ENCODE measurements at places on chromosomes 5 and 9.

GRCh38 chr5:79875230-79875629 lies 115.8 kb downstream of the MTX3 start:
- DNase-seq = no peak

DNA sequence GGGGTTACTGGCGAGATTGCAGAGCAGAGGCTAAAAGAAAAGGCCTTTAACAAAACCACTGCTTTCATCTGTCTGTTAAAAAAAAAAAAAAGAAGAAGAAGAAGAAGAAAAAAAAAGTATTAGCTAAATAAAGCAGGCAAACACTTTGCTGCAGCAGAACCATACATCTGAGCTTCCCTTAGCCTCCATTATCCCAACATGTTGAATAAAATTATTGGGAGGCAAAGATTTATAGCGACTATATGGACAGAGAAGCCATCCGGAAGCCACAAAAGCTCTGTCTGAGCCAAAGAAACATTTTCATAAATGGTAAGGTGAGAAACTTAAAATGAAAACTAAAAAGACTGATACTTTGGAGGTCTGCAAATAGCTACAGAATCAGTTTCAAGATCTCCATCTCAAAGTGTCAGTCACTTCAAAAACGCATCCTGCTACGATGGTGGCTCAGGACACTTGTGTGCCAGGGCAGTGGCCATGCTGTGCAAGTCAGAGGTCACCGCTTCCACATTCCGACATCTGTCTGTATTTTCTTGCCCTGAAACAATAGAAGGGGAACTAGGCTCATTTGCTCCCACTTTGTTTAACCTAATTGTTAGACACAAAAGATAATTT lies 9.6 kb downstream of the EFNA5 start:
- no peak for DNase-seq

DNA sequence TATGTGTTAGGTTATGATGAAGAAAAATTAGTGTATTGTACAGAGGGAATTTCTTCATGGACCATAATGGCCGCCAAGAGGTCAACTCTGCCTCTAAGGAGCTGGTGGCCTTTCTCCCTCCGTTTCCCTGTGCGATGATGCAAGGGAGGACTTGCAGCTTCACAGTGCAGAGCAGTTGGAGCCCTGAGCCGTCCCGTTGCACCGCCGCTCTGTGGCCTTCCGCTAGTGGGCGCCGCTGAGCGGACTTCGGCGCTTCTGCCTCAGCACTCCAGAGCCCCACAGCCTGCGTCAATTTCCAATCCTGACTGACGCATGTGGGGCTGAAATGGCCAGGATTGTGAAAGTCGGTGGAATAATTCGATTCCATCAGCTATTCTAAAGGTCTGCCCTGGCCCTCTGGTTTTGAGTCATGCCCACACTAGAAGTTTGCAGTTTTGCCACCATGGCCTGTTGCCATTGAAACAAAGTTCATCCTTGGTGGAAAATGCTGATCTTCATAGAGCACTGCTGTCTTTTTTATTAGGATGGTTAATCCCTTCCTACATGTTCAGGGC lies 22.7 kb upstream of the LECT2 start:
- peak; percentile 71 for DNase-seq

- DNase-seq = no peak
Measured at GRCh38 chr5:38562444-38563210, 6.2 kb upstream of the LIFR start.

- no peak for DNase-seq
Measured at GRCh38 chr5:73338256-73339050, 110.1 kb downstream of the FOXD1 start.

GRCh38 chr5:78472469-78473106 lies 112.2 kb downstream of the SCAMP1 start:
- no peak for DNase-seq

DNA sequence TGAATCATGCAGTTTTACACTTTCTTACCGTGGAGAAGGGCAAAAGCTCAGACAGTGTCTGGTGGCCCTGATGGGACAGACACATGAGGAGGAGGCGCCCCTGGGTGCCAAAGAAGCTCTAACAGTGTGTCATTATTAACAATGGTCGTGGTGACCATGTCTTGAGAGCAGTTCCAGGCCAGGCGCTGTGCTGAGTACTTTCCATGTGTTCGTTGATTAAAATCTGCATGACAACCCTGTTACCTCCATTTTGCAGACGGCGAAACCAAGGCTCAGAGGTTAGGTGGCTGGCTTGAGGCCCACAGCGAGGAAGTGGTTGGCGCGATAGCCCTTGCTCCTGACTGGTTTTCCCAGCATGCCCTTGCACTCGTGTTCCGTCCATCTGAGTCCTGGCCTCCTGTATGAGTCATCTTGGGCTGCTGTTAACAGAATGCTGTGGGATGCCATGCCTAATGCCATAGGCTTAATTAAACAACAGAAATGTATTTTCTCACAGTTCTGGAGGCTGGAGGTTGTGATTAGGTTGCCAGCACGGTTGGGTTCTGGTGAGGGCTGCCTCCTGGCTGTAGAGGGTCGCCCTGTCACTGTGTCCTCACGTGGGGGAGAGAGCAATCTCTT lies 92.0 kb downstream of the AMBP start:
- peak; percentile 11 for DNase-seq

GRCh38 chr5:151492729-151493128 lies 45.3 kb downstream of the SLC36A1 start:
- DNase-seq = peak; percentile 51

DNA sequence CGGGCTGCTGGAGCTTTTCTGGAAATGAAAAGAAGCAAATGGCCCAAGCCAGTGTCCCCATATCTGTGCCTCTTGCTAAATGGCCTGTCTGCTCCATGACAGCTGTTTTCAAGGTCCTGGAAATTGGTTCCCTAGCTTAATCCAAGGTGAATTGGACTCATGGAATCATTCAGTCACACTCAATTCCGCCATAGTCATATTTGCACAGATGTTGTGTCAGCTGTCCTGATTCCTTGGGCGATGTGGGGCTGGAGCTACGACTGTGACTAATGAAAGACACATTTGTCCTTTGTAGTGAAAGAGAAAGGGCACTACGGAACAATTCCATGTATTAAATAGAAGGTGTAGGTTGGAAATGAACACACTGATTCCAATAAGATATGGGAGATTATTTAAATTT lies 102.9 kb upstream of the MEGF10 start:
- no peak for DNase-seq

DNA sequence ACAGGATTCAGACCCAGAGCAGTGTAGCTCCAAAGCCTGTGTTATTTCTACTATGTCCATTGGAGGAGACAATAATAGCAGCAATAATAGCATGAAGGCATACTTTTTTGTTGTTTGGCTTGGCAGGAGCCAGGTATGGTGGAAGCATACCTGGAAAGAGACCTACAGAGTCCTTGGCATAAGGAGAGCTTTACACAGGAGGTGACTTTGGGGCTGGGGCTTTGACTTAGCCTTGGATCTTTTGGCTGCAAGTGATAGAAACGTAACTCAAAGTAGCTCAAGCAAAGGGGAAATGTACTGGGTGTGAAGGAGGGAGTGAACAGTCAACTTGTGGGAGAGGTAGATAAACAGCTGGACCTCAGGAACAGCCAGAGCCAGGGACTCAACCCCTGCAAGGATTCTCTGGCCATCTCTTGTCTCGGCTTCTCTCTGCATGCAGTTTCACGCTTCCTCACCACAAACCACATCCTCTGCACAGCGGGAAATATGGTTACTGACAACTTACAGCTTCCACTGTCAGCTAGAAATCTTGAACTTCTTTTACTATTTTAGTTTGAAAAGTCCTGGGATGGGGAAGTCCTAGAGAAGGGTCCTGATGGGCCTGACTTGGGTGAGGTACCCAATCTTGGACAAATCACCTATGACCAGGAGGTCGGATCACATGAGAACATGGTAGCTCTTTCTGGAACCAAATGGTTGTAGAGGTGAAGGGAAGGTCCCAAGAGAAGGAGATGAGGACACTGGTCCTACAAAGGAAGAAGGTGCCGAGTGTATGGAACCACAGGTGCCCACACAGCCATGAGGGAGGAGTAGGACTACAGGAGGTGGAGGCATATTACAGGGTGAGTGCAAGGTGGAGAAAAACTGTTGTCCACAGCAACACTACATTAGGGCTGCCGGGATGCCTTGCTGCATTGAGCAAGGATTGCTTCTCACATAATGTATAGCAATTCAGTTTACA lies 47.0 kb upstream of the TGFBR1 start:
- peak; percentile 73 for DNase-seq

DNA sequence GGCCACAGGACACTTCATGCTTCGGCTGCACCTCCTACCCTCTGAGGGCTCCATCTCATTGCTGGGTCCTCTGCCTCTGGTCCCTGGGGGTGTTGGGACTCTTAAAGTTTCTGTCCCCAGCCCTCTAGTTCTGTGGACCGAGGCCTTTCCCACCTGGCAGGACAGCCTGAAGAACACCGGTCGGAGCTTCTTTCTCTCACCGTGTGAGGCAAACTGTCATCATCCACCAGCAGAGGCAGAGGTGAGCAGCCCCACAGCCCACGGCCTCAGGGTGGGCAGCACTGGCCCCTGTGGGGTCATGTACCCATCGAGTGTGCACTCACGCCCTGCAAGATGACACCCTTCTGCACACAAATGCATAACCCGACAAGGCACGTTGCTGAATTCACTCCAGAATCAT lies 49.9 kb downstream of the IRX2 start:
- DNase-seq = no peak

- no peak for DNase-seq
Measured at GRCh38 chr5:76952795-76953536, at the start of gene CRHBP. Gene CRHBP (plus strand): TSS chr5:76953045. CDS start chr5:76953135, 90 bp downstream.

GRCh38 chr5:140043508-140043872 lies 391 bp upstream of the NRG2 start:
- no peak for DNase-seq

- no peak for DNase-seq
Measured at GRCh38 chr5:158470764-158471534, 612.0 kb upstream of the CLINT1 start.

GRCh38 chr9:117021906-117022305 lies 334.8 kb downstream of the TRIM32 start:
- DNase-seq = peak; percentile 40

- no peak for DNase-seq
Measured at GRCh38 chr5:28468166-28468565, 1429.8 kb upstream of the CDH9 start.

DNA sequence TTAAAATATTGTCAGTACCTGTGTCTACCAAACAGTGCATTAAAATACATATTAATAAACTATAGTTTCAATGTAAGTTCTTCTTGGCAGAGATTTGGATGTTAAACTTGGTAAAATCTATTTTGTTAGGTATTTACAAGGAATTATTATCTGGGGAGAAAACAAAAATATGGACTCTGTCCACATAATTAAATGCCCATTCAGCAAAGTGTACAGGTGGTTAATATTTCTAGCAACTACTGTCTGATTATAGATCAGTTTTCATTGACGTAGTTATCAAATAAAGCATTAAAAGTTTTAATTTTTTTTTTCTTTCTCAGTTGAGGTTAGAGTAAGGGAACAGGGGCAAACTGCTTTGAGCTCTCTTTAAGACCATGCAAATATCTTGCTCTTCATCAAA lies 88.9 kb downstream of the NNT start:
- no peak for DNase-seq

- DNase-seq = no peak
Measured at GRCh38 chr9:117121316-117121715, 293.5 kb downstream of the ASTN2 start.

DNA sequence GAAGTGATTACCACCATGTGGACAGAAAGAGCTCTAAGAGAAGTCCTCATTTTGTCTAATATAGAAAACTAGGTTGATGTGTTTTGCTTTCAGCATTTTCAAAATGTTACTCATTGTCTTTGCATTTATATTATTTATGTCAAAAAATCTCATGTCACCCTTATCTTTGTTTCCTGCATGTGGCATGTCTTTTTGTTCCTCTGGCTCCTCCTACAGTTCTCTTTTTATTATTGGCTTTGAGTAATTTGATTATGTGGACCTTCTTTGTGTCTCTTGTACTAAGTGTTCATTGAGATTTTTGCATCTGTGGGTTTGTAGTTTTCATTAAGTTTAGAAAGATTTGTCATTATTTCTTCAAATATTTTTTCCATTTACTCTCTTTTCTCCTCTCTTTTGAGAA lies 58.8 kb downstream of the GNG10 start:
- DNase-seq = peak; percentile 3

- DNase-seq = peak; percentile 47
Measured at GRCh38 chr5:100634937-100635534, 99.9 kb downstream of the FAM174A start.

GRCh38 chr5:168756453-168757391 lies 177.6 kb upstream of the PANK3 start:
- DNase-seq = no peak

DNA sequence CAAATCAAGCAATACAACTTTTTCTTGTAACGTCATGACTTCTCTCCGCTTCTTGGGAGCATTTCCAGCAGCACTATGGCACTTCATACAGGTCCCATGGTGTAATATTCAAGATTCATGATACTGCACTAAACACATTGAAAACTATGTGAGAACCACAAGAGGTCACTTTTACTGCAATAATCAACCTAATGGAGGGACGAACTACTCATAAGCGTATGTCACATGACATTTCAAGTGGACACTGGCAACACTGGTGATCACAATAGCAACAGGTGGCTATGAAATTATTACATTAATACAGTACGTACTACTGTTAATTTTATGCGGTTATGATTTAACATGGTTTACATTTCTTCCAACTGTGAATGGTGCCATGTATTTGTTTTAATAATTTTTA lies 78.6 kb upstream of the TBC1D9B start:
- DNase-seq = peak; percentile 44

GRCh38 chr9:76758476-76758875 lies 5.8 kb upstream of the PCA3 start:
- no peak for DNase-seq
